Effector CD4-positive, alpha-beta T cell (primary cell): ENCODE measurements at places on chromosomes 4 and X.

DNA sequence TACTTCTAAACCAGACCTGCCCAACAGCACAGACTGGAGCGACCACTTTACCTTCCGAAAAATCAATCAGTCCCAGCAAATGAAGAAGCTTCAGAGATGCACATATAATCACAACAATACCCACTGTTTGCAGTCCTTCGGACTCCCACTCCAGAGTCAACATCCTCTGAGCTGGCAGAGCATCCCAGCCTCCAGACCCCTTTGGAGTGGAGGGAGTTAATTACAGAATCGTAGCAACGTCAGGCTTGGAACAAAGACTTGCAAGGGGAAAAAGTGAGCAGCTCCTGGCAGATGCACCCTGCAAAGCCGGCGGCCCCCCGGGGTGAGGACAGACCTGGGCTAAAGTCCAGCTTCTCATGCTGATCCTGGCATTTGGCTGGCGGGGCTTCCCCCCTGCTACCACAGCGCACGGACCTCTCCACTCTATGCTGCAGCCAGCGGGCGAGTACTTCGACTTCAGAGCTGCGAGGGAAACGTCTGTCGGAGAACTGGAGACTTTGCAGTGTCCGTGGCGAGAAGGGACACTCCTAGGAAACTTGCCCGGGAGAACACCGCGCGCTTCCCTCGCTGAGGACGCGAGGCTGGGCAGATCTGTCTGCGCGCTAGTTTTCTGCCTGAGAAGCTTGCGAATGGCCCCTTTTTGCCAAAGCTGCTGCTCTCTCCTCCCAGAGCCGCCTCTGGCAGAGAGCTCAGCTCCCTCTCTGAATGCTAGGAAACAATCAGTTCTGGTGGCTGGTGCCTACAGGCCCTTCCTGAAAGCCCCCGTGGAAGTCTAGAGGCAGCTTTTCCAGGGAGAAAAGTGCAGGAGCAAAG is 283.7 kb downstream of the PACRGL start:
- no peak for DNase-seq

GRCh38 chrX:17706676-17707075 is 30.6 kb upstream of the SCML1 start:
- no peak for DNase-seq

DNA sequence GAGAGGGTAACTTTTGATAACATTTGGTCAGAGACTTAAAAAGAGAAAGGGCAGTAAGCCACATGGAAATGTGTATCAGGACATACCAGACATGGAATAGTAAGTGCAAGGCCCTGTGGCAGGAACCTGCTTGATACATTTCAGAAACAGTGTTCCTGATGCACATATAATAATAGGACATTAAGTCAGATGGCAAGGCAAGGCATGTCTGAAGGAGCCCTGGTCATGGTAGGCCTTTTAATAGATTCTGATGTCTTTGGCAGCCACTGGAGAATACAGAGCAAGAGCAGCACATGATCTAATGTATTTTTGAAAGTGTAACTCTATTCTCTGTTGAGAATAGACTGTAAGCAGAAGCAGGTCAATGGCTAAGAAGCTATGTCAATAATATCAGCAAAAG is 279.7 kb downstream of the CAMK2D start:
- DNase-seq: no peak

- DNase-seq: no peak
These were observed 310.6 kb downstream of the BMPR1B start for GRCh38 chr4:95068401-95068800.

DNA sequence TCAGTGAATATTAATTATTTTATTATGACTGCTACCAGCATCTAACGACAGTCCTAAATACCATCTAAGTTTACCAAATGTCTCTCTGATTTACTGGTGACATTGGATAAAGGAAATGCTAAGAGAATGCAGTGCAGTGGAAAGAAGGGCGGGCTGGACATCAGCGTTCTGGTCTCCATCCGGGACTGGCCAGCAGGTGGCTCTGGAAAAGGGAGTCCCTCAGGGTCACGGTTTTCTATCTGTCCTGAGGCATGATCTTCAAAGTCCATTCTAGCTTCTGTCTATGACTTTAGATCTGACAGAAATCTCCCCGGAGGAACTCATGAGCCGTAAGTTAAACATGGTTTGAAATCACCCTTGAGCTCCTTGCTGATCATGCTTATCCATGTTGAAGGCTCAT is 3.3 kb downstream of the TRIM2 start:
- no peak for DNase-seq

DNA sequence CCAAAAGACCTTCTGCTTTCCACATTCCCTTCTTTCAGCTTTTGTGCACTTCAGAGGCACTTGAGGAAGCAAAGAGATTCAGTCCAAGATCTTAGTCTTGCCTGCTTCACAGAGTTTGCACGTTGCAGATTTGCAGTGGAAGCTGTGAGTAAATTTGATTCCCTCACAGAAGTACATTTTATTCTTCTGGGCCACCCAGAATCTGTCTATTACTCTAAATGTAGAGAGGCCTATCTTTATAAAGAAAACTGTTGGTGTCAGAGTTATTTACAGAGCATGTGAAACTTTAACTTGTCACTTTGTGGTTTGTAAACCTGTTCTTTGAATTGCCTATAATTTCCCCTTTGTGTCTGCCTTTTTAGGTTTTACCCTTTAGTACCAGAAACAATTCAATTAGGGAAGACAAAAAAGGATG is 15.5 kb downstream of the SPRY1 start:
- no peak for DNase-seq

GRCh38 chrX:71103110-71103983 is 3.2 kb downstream of the CXorf65 start:
- DNase-seq: peak; percentile 46

DNA sequence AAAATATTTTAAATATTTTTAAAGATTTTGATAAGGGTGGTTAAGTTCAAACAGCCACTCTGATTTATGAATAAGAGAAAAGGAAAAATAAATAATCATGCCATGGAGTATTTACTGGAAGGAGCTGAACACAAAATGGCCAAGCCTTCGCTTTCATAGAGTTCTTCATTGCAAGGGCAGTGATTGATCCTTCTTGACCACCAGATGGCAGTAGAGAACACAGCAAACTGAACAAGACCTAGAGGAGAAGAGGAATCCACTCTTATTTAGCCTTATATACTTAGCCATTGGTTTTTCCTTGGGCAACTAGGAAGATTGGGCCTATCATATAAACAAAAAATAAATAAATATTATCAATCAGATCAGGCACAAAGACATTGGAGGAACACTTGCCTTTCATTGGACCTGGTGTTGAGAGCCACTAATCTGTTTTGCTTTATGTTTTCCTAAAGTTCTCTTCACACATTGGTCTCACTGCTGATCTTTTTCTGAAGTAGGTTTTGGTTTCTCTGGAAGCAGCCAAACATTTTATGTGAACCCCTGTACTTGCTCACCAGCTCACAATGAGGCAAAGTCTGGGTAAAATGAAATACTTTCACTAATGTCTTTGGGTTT is 58.1 kb upstream of the PARM1 start:
- DNase-seq: no peak

DNA sequence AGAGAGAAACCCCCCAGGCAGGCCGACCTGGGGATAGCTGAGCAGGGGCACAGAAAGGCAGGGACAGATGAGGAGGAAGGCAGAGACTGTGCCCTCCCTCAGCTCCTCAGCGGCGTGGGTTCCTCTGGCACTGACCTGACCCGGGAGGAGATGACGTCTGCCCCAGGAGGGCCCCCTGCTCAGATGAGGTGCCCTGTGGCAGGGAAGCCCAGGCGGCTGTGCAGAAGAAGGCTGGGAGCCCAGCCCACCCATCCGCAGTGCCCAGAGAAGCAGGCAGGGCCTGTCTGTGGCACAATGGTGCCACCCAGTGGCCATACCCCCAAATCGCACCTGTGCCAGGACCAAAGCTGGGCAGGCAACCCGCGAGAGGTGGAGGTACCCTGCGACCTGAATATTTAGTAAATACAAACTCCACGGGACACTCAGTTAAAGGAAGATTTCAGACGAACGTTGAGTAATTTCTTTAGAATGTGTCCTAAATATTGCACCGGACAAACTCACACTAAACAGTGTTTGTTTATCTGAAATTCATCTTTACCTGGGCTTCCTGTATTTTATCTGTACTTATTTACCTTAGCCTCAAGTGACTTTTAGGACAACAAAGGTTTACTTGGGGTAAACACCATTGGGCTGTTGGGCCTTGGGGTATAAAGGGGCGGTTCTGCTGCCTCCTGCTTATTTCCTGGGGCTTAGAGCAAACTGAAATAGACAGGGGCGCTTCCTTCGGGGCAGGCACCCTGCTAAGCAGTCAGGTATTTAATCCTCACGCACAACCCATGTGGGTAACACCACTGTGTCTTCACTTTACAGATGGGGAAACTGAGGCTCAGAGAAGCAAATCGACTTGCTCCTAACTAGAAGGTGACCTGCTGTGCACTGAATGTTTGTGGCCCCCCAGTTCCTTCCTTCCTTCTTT is 46.5 kb upstream of the HMX1 start:
- DNase-seq: peak; percentile 40

GRCh38 chr4:35252866-35253265 is 991.4 kb downstream of the ARAP2 start:
- no peak for DNase-seq

DNA sequence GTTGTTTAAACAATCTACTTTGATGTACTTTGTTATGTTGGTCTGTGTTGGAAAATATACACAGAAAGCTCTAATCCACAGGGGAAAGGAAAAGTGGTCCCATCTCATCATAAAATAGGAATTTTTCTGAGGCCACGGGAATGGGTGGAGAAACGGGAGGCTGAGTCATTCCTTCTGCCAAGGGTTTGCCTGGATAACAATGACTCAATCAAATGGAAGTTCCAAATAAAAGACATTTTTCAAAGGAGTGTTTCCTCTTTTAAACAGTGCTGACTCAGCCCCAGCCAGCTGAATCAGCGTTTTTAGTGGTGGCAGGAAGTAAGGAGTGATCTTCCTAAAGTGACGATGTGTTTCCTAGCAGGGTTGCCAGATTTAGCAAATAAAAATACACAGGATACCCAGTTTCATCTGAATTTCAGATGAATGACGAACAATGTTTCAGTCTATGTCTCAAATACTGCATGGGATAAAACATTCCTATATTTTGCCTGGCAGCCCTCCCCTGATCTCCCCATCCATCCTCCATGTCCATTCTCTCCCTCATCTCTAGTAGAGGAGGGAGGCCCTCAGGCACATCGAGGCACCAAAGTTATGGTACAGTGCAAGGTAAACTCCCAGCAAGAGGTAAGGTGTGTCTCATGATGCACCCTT is 345.4 kb upstream of the GATB start:
- no peak for DNase-seq

- no peak for DNase-seq
These were observed 191.6 kb upstream of the GALNTL6 start for GRCh38 chr4:171621646-171622045.

DNA sequence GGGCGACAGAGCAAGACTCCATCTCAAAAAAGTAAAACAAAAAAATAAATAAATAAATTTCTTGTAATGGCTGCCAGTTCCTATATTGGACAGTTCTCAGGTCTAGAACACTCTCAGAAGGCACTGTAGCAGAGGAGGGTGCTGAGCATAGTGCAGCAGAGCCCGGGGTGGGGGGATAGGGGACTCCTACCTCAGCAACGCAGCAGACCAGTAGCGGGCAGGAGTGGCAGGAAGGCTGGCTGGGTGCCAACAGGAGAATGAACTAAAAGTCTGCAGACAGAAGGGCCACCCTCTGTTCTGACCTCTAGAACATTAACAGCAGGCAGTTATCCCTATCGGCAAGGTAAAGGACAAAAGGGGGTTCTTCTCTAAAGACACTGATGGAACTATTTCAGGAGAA is 20.2 kb downstream of the PDK3 start:
- no peak for DNase-seq
